ENCODE measurements at places on chromosomes 6 and 20.
A peak's percentile ranks its signal among the peaks of the same experiment; 100 is the strongest.

GRCh38 chr6:71404145-71404966, 115.7 kb downstream of the OGFRL1 start:
- peak; percentile 36 for DNase-seq

DNA sequence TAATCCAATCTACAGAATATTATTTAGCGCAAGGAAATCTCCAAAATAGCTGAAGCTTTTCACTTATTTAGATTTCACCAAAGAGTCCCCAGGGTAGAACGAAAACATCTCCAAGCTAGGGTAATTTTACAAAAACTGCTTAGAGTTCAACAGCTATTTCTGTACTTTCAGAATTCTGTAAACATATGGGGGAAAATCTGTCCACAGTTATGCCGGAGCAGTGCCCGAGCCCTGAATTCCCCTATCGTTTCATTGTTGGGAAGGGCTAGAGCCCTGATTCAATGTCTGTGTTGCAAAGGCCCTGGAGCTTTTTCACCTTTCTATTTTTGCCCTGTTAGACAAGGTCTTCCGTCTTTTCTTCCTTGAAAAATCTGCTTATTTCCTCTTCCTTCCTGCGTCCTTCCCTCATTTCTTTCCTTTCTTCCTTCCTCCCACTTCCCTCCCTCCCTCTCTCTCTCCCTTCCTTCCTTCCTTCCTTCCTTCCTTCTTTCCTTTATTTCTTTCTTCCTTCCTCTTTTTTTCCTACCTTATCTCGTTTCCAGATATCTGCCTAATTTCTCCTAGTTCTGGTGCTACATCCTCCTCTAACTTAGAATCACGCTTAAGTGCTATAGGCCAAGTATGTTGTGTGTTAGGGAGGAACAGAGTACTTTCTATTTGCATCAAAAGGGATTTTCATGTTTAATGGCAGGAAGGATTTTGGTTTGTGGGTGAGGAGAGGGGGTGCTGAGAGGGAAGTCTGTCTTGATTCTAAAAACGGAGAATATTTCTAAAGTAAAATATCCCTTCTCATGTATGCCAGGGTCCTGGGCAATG, 122.5 kb upstream of the BMP2 start:
- DNase-seq, result no peak

DNA sequence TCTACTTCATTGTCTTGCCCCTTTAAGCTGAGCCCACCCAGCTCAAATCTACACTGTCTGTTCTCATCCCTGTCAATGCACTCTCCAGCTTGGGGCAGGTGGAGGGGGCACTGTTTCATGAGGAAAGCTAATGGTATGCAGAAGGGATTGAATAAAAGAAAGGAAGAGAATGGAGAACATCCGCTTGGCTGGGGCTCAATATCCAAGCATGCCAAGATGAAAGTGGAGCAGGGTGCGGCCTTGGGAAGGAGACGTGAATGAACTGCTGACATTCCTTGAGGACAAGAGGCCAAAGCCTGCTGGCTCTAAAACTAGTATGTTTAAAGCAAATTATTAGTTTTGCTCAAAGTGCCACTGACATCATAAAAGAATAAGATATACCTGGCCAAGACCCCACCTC, 24.2 kb downstream of the AKAP12 start:
- DNase-seq, result no peak

DNA sequence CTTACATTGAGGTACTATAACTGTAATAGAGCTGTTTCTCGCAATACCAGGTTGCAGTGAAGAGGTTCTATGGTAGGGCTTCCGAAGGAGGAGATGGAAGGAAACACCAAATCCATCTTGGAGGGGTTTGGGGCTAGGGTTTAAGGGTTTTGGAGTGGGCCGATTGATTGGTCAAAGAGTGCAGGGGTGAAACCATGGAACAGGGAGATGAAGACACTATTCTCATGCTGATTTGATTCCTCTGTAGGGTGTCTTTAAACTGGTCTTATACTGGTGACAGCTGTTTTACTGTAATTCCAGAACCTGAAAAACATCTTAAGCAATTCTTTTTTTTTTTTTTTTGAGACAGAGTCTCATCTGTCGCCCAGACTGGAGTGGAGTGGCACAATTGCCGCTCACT, 7.8 kb downstream of the SMIM13 start:
- DNase-seq, result no peak

GRCh38 chr20:58568483-58569240, 53.5 kb upstream of the APCDD1L start:
- DNase-seq, result no peak

- DNase-seq, result no peak
Measured at GRCh38 chr20:8344106-8344505, 212.0 kb downstream of the PLCB1 start.

GRCh38 chr6:51282026-51282425, 463.4 kb downstream of the TFAP2B start:
- DNase-seq, result no peak
